ENCODE measurements at places on chromosomes 7 and 10. TPM values are rescaled to one million over a fixed set of nuclear protein-coding genes. Genes with fewer than 3 reads are reported as not detected.

The PGAM2 gene
- 5.9 TPM for total RNA-seq

DNA sequence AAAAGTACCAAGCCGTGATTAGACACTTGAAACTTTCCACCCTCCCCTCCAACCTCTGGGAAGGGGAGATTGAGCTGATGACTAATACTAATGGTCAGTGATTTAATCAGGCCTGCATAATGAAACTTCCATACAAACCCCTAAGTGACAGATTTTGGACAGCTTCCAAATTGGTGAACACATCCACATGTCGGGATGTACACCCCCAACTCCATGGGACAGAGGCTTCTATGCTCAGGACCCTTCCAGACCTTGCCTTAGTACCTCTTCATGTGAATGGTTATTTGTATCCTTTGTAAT lies 4.8 kb downstream of the NUB1 start:
- DNase-seq = no peak

GRCh38 chr10:59027975-59028655 lies 148.3 kb upstream of the PHYHIPL start:
- no peak for DNase-seq

GRCh38 chr7:38232502-38233366 lies 40.7 kb downstream of the TARP start:
- no peak for DNase-seq

DNA sequence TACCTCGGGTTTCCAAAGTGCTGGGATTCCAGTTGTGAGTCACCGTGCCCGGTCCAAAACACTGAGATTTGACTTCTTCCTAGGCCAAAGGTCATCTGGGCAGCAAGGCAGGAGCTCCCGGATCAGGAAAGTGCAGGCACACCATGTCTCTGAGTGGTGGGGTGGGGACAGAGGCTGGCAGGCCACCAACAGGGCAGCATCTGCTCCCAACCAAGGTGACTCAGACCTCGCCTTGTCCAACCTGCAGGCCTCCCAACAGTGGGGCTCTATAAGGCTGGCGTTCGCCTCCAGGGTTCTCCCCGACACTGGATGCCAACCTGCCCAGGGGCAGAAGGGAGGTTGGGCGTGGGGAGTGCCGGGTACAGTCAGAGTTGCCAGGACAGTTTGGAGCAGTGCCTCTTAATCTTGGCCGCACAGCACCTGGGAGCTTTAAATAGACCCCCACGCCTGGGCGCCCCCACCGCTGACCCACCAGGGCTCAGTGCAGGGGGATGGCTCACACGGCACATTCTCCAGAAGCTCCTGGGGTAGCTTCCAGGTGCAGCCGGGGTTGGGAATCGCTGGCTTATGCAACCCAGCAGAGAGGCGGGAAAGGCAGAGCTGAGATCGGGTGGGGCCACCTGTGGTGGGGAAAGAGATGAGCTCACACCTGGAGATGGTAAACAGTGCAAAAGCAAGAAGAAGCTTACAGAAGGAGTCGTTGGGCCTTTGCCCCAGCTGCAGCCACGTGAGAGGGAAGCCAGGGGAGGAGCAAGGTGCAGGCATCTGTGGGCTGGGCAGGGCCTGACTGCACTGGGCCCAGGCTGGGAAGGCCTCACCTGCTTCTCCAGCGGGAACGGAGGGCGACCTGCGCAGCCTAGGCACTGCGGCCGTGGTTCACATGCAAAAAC lies 10.9 kb downstream of the CALML5 start:
- no peak for DNase-seq

The GIMAP1 gene
- 0.94 TPM for total RNA-seq

DNA sequence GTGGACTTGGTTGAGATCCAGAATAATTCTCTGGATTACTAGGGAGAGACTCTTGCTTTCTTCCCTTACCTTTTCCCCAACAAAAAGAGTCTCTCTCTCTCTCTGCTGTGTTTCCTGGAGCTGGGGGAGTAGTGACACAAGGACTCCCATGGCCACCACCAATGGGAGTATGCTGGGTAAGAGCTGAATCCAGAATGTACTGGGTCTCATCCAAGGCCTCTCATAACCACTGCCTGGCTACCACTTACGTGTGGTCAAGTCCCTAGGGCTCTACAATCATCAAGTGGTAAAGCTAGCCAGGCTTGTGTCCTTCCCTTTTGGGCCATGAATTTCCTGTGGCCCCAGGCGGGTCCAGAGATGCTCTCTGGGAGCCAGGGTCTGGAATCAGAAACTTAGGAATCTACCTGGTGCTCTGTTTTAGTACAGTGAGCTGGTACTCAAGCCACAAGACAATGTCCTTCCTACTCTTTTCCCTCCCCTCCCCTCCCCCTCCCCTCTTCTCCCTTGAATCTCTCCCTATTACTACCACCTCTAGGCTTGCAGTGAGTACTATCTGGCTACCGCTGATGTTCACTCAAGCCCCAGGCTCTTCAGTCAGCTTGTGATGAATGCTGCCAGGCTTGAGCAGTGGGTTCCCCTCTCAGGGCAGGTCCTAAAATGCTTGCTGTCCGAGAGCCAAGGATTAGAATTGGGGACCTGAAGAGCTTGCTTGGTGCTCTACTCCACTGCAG lies 196.6 kb downstream of the BBS9 start:
- DNase-seq = no peak

GRCh38 chr7:77648742-77649338 lies 47.4 kb upstream of the RSBN1L start:
- no peak for DNase-seq

DNA sequence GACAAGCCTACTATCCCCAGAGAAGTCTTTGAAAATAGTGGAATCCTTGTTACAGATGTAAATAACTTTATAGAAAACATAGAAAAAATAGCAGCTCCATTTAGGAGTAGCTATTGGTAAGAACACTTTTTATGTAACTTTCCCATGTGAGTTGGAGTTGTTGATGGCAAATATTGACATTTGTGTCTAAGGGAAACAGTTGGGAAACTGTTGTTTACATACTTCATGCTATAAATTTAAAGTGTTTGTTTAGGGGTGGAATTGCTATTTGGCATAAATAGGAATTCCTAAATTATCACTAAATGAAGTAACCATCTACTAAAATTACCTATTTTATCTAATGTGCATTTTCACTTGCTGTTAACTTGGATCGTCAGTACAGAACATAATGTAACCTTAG lies 50.7 kb downstream of the GDI2 start:
- DNase-seq = no peak

GRCh38 chr7:41028580-41028979 lies 674.3 kb downstream of the INHBA start:
- no peak for DNase-seq
